NCI-H748 treated with DMSO at 0.1 percent for 48 hours (cell line): ENCODE measurements at places on chromosomes 2 and 18.

GRCh38 chr2:46010925-46011490 is 286.2 kb upstream of the EPAS1 start:
- peak; percentile 29 for DNase-seq

GRCh38 chr2:191374366-191374765 is 129.2 kb downstream of the MYO1B start:
- DNase-seq: no peak

- no peak for DNase-seq
Observed at GRCh38 chr18:9659499-9660375, 45.4 kb upstream of the PPP4R1 start.

DNA sequence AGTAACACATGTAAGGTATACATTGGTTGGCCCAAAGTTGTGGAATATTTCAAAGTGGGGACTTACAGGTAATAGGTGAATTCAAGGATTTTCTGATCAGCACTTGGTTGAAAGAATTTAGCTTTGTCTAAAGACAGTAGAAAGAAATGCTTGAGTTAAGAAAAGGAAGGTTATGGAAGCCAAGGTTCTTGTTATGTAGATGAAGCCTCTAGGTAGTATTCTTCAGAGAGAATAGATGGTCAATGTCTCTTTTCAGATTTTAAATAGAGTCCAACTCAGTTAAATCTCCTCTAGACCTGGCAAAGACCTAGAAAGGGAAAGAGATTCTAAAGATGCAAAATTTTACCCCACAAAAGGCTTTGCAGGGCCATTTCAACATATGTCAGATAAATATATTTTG is 157.4 kb downstream of the ANKRD30B start:
- DNase-seq: no peak

- no peak for DNase-seq
Observed at GRCh38 chr2:280650-281110, 7.2 kb downstream of the ALKAL2 start.

- DNase-seq: no peak
Observed at GRCh38 chr2:19409046-19409445, 50.6 kb upstream of the OSR1 start.

GRCh38 chr18:31631526-31631925 is 39.8 kb downstream of the TTR start:
- no peak for DNase-seq

DNA sequence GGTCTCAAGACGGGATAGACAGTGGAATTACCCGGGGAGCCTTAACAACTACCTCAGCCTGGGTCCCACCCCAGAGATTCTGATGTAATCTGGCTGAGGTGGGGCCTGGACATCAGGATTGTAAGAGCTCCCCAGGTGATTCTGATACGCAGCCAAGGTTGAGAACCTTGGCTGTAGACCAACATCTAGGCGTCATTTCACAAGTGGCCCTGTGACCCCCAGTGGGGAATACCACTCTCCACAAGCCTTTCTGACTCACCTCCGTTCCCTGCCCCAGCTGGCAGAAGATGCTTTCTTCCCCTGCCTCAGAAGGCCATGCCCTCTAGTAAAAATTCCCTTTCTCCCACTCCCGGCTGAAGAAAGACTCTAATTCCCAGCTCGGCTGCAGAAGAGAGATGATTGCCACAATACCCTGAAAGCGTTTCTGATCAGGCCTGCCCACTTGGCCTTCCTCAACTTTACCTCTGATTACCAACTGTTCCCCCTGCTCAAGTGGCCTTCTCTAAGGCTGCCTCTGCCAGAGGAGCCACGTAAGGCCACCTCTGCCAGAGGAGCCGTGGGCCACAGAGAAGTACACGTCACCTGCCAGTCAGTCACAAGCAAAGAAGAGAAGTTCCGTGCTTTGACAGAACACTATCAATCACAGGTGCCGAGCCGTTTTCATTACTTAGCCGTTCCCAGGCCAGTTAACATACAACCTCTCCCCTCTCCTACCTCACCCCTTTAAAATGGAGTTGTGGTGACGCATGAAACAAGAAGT is 116.8 kb upstream of the PKDCC start:
- no peak for DNase-seq

- no peak for DNase-seq
Observed at GRCh38 chr2:9237831-9238230, 31.2 kb downstream of the ASAP2 start.

- no peak for DNase-seq
Observed at GRCh38 chr18:39786477-39786876, 2168.6 kb upstream of the PIK3C3 start.

- DNase-seq: no peak
Observed at GRCh38 chr18:48986851-48987761, 36.3 kb upstream of the SMAD7 start.

- no peak for DNase-seq
Observed at GRCh38 chr2:215436705-215437565, 1.1 kb upstream of the FN1 start.

DNA sequence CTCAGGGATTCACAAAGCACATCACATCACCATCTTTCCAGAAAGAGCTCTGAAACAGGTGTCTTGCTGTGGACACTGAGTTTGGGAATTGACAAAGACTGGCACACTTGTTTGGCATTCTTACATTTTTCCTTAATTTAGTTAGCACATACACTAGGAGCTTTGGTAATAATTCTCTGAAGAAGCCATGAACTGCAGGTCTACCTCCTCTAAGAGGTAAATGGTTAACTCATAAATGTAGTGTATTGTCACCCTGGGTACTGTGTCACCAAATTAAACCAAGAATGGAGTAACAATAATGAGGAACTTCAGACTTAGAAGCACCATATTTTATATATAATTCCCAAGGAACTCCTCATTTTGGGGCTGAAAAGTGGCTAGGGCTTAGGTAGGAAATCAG is 22.6 kb downstream of the EIF4E2 start:
- DNase-seq: no peak

- DNase-seq: peak; percentile 20
Observed at GRCh38 chr2:236512902-236513435, 56.7 kb upstream of the ACKR3 start.

GRCh38 chr2:74001781-74002504 is 17.2 kb downstream of the TET3 start:
- DNase-seq: no peak

- no peak for DNase-seq
Observed at GRCh38 chr2:68251855-68252399, 405 bp downstream of the PPP3R1 start.

- DNase-seq: no peak
Observed at GRCh38 chr2:46780801-46781445, 134.7 kb downstream of the MCFD2 start.

DNA sequence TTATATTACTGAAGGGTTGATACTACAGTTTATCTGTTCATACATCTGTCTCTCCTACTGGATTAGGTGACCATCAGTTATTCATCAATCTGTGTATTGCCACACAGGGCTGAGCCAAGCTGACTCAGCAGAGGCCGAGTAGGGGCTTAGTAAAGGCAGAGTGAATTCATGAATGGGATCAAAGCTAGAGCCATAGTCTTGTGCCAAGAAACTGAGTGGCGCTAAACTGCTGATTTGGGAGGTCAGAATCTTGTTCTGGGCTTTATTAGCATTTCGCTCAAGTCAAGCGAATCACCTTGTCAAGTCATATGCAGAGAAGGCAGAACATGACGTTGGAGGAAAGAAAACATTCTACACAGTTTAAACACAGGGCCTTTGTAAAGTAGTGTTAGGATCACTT is 34.1 kb downstream of the SOCS6 start:
- DNase-seq: no peak

GRCh38 chr2:231709636-231709980 is 1.3 kb downstream of the PTMA start:
- no peak for DNase-seq

GRCh38 chr2:10655499-10656225 is 34.1 kb downstream of the NOL10 start:
- no peak for DNase-seq

GRCh38 chr18:37654731-37655369 is 89.3 kb upstream of the CELF4 start:
- DNase-seq: no peak

DNA sequence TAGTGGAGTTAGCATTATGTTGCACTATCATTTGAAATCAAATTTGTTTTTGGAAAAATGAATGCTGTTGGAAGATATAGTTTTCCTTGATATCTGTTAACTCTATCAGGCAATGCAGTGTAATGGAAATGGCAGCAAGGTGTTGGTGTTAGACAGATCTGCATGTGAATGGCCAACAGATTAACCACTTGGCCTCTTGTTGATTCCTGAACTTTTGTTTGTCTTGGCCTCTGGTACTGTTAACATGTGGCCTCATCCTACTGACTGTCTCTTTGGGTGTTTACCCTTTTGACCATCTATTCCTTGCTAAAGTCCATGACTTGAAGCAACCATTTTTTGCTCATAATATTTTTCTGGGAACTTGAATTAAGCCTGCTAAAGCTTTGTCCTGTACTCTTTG is 110.2 kb upstream of the CDH2 start:
- no peak for DNase-seq

DNA sequence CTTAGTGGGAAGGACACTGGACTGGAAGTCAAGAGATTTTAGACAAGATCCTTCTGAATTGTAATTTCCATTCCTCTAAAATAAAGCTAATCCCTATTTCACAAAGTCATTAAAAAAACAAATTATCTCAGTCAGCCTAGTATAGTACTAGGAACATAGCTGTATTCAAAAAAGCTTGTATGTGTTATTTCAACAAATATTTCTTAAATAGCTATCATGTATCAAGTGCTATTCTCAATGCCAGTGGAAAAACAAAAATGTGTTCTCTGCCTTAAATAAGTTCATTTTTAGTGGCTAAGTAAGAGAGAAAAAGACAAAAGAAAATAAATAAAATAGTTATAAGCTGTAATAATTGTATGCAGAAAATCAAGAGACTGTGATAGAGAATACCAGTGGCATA is 541.8 kb upstream of the CDH2 start:
- DNase-seq: no peak

DNA sequence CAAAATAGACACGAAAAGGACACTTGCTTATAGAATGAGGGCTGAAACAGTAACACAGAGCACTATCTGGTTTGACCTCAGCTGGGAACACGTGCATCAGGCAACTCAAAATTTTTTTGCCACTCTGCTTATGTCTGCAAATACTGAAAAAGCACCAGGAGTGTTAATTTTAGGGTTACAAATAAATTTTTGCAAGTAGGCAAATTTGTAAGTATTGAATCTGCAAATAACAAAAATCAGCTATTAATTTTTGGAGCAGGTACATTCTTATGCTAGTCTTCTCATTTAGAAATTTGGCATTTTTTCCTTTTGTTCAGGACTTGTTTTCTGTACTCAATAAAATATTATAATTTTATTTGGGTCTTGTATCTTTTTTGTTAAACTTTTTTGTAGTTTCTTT is 29.7 kb downstream of the DYTN start:
- DNase-seq: no peak

DNA sequence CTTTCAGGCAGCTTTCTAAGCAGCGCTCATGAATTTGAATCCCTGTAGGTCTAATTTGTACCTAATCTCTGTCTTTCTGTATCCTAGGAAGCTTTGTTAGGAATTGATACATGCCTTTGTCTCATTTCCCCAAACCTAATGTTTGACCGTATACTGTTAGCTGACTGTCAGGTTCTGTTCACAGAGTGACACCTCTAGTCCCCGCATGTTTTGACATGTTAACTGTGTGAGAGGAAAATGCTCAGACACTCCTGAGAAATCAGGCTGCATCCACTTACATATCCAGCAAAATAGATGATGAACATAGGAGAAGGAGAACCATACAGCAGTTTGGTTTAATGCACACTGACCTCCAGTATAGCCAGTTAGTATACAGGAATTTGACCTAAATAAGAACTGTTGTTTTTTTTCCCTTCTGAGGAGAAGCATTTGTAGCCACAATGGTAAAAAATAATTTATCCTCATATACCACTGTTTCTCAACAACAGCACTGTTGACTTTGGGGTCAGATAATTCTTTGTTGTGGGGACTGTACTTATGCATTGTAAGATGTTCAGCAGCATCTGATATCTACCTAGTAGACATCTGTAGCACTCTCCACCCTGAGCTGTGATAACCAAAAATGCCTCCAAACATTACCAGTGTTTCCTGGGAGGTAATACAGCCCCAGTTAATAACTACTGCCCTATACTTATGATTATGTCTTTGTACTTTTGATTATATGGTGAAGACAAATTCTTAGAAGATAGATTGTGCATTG is 130.9 kb downstream of the NCOA1 start:
- DNase-seq: no peak

GRCh38 chr2:155930312-155930711 is 402.2 kb downstream of the NR4A2 start:
- DNase-seq: no peak

GRCh38 chr18:62953663-62954062 is 238.3 kb downstream of the PHLPP1 start:
- DNase-seq: no peak

DNA sequence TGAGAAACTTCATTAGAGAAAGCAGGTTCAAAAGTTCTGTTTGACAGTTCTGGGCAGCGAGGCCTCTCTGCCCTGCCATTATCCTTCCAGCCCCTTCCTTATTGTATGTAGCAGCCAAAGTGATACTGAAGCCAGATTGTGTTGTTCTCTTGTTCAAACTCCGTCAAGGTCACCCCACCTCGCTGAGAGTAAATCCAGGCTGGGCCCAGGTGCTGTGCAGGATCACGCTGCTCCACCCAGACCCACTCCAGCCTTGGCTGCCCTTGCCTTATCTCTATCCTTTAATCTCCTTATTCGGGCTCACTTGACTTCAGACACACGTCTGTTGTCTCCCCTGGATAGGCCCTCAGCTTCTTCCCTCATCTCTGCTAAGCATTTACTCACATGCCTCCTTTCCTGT is 196.1 kb downstream of the CPS1 start:
- no peak for DNase-seq

DNA sequence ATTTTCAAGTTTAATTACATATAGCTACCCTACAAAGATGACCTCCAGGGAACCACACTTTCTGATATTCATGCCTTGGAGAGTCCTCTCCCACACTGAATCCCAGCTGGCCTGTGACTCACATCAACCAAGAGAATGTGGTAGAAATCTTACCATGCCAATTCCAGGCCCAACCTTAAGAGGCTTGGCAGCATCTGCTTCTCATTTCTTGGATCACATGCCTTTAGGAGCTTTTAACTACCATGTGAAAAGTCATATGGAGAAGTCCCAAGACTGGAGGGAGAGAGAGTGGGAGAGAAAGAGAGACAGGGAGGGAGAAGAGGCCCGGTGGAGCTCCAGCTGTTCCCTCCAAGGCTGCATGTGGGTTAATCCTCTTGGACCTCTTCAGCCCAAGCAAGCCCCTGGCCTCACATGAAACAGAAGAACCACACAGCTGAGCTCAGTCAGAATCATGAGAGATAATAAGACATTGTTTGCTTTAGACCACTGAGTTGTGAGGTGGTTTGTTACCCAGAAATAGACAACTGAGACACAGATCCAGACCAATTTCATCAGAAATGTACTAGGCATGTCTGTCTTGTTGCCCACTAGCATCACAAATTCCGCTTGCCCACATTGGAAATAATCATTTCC is 190.7 kb downstream of the MTCL1 start:
- no peak for DNase-seq

DNA sequence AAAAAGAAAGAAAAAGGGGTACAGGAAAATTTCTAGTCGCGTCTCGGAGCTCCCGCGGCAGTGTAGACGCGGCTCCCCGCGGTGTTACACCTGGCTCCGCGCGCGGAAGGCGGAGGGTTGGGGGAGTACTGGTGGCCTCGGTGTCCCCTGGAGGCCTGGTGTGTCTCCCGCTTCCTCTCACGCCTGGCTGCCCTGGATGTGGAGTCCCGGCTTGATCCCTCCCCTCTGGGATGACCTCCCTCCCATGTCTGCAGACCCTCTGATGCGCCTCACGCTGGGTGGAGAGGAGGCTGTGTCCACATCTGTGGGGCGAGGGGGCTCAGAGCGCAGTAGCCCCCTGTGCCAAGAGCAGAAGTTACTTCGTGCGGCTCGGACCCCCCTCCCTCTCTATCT is 1.2 kb downstream of the KIF5C start:
- peak; percentile 36 for DNase-seq
